ENCODE measurements at places on chromosomes 7 and 10.

DNA sequence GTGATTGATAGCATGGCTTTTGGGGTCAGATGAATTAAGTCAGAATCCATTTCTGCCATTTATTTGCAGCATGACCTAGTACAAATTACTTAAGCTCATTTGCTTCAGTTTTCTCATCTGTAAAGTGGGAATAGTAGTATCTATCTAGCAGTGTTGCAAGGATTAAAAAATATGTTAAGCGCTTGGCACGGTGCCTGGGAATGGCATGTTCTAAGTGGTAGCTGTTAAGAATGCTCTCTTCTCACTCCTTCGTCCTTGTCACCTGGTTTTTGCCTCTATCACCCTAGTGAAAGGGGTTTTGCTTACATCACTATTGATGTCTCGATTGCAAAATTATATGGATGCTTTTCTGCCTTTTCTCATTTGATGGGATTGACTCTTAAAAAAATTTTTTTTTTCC is 7.4 kb downstream of the TMEM248 start:
- DNase-seq: no peak

DNA sequence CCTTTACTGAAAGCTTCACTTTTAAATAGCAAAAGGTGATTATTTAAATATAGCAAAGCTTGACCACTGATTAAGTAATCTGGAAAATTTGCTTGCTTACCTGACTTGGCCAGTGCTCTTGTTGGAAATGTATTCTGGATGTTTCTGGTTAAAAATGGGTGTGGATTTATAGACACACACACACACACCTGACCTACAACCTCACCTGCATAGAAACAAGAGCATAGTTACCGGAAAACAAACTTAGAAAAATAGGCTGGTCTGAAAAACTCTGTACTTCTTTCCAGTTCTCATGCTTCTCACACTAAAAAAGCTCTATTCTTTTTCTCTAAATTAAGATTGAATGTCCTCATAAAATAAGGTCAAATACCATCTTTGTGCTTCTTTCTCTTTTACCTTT is at the start of gene AGR3:
TSS of gene AGR3 (minus strand) at position 140 of the 400 bp plus-strand sequence. CDS start 3,365 bp downstream, outside the sequence.
- DNase-seq: no peak

GRCh38 chr10:17847585-17848296 is 38.6 kb downstream of the MRC1 start:
- no peak for DNase-seq

- no peak for DNase-seq
These were observed 64.8 kb downstream of the AKR1B1 start for GRCh38 chr7:134394056-134394455.

- DNase-seq: no peak
These were observed 73.4 kb downstream of the ABI1 start for GRCh38 chr10:26787362-26787761.

- DNase-seq: no peak
These were observed 16.3 kb downstream of the RBM33 start for GRCh38 chr7:155660758-155661093.

DNA sequence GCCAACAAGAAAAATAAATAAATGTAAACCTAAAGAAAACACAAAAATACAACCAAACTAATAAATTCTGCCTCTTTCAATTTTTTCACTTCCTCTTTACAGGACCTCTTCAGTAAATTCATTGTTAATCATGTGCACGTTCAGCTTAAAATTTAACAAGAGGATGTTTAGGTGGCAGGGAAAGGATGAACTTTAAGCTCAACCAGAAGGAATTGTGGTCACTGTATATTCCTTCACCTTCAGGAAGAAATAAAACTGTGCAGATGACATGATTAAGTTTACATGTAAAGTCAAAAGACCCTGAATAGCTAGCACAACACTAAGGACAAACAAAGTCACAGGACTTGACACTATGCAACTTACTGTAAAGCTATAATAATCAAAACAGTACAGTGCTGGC is 33.0 kb downstream of the KIF5B start:
- no peak for DNase-seq

- no peak for DNase-seq
These were observed 170.5 kb downstream of the C1GALT1 start for GRCh38 chr7:7352845-7353244.

DNA sequence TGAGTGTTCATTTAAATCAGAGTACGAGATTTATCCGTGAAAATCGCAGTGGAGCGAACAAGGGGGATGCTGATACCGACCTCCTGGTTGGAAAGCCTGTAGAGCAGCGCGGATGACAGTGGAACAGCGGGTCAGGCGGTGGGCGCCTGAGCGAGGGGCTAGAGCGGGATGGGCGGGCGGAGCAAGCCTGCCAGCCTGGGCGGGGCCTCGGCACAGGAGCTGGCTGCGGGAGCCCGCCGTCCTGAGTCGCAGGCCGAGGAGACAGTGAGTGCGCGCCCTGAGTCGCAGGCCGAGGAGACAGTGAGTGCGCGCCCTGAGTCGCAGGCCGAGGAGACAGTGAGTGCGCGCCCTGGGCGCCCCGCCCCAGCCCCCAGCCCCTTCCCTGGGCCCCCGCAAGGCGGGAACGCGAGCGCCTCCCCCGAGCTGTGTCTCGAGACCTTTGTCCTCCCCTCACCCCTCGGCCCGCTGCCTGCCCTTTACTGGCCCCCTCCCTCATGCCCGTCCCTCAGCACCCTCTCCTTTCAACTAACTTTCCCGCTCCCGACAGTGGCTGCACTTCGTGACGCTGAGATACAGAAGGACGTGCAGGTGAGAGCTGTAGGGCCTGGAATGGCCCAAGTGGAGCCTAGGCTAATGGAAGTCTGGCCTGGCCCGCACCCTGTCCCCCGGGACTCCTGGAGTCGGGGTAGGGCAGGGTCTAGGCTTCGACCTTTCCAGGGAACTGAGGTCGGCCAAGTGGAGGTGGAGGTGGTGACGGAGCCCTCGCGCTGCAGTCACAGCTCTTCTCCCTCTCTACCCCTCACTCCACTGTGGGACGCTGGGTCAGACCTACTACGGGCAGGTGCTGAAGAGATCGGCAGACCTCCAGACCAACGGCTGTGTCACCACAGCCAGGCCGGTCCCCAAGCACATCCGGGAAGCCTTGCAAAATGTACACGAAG is at the start of gene AS3MT:
TSS of gene AS3MT (plus strand) at position 213 of the 941 bp plus-strand sequence. CDS start at position 336, 123 bp downstream.
- DNase-seq: no peak

Data from GOT3 (cell line).